ENCODE measurements at places on chromosomes 3 and 15. TPM values are rescaled to one million over a fixed set of nuclear protein-coding genes. Genes with fewer than 3 reads are reported as not detected.

Gene SH2D7
- not detected for total RNA-seq

DNA sequence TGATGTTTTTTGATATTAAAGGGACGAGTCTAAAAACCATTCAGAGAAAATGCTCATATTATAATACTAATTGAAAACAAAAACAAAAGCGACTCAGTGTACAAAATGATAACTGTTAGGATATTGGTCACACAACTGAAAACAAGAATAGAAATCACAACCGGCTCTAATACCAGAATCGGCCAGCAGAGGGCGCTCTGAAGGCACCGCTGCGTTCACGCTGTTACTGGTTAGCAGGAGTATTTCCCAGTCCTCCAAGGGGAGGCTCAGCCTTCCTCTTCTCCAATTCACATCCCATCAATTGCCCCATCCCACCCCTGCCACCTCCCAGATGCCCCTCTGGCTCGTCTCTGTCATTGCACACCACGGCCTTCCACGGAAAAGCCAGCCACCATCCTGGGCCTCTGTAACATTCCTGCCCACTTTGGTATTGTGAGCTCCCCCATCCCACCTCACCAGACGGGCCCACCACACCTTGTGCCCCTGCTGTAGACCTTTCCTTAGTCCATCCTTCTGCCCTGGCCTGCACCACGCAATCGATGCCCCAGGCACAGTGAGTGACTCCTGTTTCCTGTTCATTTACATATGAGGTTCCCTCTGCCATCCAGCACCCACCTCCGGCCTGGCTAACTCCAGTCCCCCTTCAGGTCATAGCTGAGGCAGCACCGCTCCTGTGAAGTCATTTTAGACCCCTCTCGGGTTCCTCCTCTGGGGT, 8.5 kb downstream of the FAM107A start:
- H3K4me3 ChIP-seq, result no peak overlapping the region
- H3K36me3 ChIP-seq, result no peaks in the 10 kb centered on the region
- peaks cover 6% of the 10 kb centered on the region for H3K4me1 ChIP-seq
- no peaks in the 10 kb centered on the region for H3K27me3 ChIP-seq
- peak; percentile 65 for DNase-seq
- H3K27ac ChIP-seq, result no peak overlapping the region

Gene GOLGA8M
- 1.9 TPM for total RNA-seq

DNA sequence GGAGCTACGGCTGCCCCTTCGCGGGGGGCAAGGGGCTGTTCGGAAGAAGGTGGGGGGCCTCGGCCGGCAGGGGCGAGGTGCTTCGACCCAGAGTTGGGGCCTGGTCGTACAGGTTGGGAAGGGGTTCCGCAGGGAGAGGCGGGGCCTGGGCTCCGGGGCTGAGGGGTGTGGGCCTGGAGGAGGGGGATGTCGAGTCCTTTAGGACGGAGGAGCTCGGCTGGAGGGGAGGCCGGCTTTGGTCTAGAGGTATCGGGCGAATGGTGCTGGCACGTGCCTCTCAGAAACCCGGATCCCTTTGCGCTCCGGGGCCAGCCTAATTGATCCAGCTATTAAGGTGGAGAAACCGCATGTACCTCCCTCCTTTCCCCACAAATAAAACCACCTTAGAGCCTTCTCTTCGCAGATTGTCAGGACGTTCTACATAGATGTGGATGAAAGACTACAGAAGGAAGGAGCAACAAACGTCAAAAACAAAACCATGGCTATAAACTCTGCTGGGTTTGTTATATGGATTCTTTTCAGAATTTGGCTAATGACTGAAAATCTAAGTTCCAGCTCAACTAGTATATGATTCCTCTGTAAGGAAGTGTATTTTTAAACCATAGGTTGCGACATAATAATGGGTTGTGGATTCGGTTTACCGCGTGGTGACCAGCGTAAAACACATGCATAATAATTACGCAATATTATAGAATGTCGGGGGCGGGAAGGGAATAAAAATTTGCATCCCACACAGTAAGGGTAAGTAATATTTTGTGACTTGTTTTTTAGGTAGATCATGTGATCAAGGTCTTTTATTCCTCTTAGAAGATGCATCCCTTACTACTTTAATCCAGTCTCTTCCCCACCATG, 644 bp upstream of the NGLY1 start:
- no peaks in the 10 kb centered on the region for H3K27me3 ChIP-seq
- peak overlapping the region; percentile 55 for H3K27ac ChIP-seq
- DNase-seq, result no peak
- H3K4me1 ChIP-seq, result peaks cover 26% of the 10 kb centered on the region
- no peaks in the 10 kb centered on the region for H3K36me3 ChIP-seq

Gene COPS2
- 136 TPM for total RNA-seq

DNA sequence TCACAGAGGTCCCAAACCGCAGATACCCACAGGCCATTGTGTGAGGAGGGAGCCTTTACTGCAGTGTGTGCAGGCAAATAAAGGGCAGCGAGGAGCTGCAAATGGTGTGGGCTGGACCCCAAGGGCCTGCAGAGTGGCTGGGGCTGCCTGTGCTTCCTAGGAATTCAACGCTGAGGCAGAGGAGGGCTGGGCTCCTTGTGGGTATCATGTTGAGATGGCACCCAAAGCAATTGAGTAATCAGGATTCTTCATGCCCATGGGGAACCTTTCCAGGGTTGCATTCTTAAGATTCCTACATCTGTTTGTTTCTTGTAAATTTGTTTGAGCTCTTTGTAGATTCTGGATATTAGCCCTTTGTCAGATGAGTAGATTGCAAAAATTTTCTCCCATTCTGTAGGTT, 85.4 kb upstream of the LIPC start:
- H3K4me3 ChIP-seq, result no peak overlapping the region
- H3K36me3 ChIP-seq, result no peaks in the 10 kb centered on the region
- H3K27me3 ChIP-seq, result no peaks in the 10 kb centered on the region
- DNase-seq, result no peak
- H3K27ac ChIP-seq, result no peak overlapping the region

DNA sequence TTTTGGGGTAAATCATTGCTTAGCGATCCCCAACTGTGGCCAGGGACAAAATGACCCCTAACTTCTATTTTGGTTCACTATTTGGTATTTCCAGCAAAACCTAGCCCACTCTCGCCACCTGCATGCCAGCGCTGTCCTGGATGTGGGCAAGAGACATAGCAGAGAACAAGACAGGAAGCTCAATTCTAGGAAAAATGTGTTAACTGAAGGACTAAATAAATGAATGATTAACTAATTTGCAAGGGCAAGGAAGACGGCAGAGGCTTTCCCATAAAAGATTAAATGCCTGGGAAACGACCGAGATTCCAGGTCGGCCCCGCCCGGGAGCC, 408 bp downstream of the NICN1 start:
- peak overlapping the region; percentile 60 for H3K4me3 ChIP-seq
- DNase-seq, result no peak
- peaks cover 9% of the 10 kb centered on the region for H3K36me3 ChIP-seq
- no peaks in the 10 kb centered on the region for H3K27me3 ChIP-seq
- peak overlapping the region; percentile 66 for H3K27ac ChIP-seq

DNA sequence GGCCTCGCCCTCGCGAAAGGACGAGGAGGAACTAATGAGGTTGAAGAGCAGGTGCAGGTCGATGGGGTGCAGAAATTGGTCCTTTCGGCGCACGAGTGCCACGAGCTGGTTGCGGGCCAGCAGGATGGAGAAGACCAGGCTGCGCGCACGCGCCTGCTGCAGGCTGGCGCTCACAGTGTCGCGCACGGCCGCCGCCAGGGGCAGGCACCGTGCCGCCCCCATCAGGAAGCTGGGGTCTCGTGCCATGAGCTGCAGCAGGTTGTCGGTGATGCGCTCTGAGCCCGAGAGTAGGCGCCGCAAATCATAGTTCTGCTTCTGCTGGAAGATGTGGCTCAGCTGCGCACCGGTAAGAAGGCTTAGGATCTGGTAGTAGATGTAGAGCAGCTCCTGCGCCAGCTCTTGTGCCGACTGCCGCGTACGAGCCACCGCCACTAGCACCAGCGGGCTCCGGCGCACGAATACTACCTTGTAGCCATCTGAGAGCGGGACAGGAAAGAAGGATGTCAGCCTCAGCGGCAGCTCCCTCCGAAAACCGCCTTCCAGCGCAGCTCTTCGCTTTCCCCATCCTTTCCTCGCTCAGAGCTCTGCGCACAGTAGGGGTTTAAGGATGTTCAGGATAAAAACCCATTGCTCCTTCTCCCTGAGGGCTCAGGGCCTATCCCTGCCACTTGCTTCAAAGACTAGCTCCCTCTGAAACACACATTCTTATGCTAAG, 6.9 kb upstream of the MST1R start:
- peaks cover 15% of the 10 kb centered on the region for H3K4me1 ChIP-seq
- DNase-seq, result no peak
- H3K27ac ChIP-seq, result no peak overlapping the region
- H3K36me3 ChIP-seq, result peaks cover 34% of the 10 kb centered on the region
- H3K4me3 ChIP-seq, result no peak overlapping the region
- no peaks in the 10 kb centered on the region for H3K27me3 ChIP-seq

GRCh38 chr15:70617076-70617910, 146.1 kb downstream of the UACA start:
- no peaks in the 10 kb centered on the region for H3K4me1 ChIP-seq
- H3K27me3 ChIP-seq, result no peaks in the 10 kb centered on the region
- H3K4me3 ChIP-seq, result no peak overlapping the region
- DNase-seq, result no peak

DNA sequence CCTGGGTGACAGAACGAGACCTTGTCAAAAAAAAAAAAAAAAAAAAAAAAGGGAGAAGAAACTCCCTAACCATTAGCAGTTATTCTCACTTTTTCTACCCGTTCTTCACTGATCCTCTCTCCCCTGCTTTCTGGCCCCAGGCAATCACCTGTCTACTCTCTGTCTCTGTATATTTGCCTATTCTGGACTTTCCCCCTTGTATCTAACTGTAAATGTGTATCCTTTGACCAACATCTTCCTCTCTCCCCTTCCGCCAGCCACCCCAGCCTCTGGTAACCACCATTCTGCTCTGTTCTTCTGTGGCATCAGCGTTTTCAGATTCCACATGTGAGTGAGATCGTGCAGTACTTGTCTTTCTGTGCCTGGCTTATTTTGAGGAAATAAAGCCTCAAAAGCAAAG, 6.9 kb downstream of the CYFIP1 start:
- no peaks in the 10 kb centered on the region for H3K4me1 ChIP-seq
- no peak for DNase-seq
- no peaks in the 10 kb centered on the region for H3K27me3 ChIP-seq
- no peaks in the 10 kb centered on the region for H3K36me3 ChIP-seq
- H3K4me3 ChIP-seq, result no peak overlapping the region
- no peak overlapping the region for H3K27ac ChIP-seq

Data from CD4-positive, alpha-beta T cell (primary cell).